CD4-positive, alpha-beta T cell treated with Interleukin-4 for 1 hour (primary cell): ENCODE measurements at places on chromosomes 4 and X.

- no peak for DNase-seq
Observed at GRCh38 chr4:118865091-118865708, 23.5 kb upstream of the SYNPO2 start.

DNA sequence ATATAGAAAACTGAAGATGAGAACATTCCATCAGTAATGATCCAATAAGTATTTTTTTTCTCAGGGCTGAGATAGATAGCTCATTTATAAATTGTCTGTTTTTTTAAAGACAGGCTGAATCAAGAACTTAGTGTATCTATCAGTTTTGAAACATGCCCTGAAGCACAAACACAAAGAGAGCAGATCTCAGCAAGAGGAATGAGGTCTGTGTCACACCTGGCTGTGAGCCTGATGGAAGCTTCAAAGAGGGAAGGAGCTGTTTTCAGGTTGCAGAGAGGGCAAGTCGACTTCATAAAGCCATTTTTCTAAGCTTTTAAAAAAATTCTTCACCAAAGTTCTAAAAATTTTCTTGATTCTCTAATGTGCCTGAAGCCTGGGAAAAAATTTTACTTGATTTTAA is 434.9 kb downstream of the PDGFC start:
- DNase-seq: no peak

- no peak for DNase-seq
Observed at GRCh38 chr4:106303548-106304281, 12.3 kb downstream of the TBCK start.

GRCh38 chrX:125444659-125445058 is 125.0 kb downstream of the TEX13C start:
- no peak for DNase-seq
